Stimulated activated CD4-positive, alpha-beta T cell treated with anti-CD3 and anti-CD28 coated beads, Interleukin-1b, Interleukin-23, amount 100 ng/mL, for 1 hour (primary cell): ENCODE measurements at places on chromosomes 7 and 10.

DNA sequence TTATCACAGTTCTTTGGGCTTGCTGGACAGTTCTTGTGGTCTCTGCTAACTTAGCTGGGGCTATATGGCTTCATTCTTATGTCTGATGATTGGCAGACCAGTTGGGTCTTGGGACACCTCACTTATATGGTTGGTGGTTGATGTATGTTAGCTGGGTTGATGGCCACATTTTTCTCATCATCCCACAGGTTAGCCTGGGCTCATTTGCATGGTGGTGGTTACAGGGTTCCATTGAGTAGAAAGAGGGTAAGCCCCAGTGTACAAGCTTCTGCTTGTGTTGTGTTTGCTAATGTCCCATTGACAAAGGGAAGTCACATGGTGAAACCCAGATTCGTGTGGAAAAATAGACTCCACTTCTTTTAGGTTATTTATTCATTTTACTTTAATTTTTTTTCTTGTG, 40.6 kb downstream of the TMEM60 start:
- no peak for DNase-seq

- no peak for DNase-seq
Measured at GRCh38 chr7:156673454-156673853, 32.9 kb downstream of the RNF32 start.

DNA sequence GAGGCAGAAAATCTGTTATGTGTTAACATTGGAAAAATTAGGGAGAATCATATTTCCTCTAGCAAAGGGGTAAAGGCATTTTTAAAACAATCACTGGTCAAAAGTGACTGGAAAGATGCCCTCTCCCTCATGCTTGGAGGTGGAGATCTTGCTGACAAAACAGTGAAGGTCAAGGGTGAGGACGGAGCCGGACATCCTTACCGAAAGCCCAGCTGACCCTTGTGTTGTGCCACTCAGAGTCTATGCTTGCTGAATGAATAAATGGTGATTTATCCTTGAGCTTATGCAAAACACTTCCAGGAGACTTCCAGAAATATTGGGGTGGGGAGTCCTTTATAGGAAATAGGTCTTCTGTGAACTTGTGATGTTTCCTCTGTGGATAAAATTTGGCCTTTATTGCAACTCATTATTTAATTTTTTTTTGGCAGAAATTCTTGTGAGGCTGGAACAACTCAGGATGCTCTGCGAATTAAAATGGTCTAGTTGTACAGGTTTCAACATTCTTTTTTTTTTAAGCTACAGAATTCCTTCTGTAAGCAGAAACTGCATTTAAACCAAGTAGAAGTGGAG, 28.3 kb upstream of the ELMO1 start:
- DNase-seq: no peak

DNA sequence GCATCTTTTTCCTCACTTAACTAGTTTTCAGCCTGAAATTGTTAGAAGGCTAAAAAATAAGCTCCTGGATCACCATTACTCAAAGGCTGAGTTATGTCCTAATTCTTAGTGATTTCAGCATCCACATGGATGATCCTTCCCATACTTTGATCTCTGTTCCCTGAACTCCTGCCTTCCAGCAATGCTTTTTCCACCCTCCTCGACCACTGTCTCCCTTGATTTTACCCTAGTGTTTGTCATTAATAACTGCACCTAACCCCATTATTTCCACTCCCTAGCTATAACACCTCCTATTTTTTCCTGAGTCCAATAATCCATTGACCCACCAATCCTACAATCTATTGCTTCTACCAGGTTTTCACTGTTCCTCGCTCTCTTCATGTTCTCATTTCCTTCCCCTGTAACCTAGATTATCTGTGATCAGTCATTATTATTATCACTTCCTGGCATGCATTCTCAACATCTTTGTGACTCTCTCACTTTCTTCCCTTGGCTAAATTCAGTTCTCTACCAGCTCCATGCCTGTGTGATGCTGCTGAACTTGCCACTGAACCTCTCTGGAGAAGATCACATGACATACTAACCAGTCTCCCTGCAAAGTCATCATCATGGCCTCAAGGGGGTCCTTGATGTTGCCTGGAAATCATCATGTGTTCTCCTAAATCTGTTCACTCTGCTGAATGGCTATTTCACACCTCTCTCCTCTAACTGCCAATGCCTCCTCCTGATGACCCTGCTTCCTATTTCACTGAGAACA, 6.5 kb upstream of the CALU start:
- DNase-seq: no peak

GRCh38 chr10:63547628-63548360, 26.6 kb downstream of the REEP3 start:
- DNase-seq: no peak

GRCh38 chr7:7703427-7703826, 15.0 kb downstream of the RPA3 start:
- no peak for DNase-seq

DNA sequence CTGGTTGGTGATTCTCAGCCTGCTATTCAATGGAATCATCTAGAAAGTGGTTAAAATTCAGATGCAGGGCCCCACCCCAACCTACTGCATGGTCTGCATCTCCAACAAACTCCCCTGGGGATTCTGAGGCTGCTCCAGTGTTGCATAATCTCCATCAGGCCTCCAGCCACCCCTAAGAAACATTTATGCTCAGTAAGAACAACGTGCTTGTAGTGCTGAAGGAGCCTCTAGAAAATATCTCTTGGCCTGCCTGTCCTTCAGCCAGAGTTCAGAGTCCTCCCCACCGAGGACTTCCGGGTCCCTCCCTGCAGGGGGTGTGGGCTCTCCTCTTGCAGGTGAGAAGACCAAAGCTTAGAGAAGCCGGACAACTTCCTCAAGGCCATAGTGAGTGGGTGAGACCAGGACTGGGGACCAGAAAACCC, 159.8 kb downstream of the SH3PXD2A start:
- DNase-seq: no peak

DNA sequence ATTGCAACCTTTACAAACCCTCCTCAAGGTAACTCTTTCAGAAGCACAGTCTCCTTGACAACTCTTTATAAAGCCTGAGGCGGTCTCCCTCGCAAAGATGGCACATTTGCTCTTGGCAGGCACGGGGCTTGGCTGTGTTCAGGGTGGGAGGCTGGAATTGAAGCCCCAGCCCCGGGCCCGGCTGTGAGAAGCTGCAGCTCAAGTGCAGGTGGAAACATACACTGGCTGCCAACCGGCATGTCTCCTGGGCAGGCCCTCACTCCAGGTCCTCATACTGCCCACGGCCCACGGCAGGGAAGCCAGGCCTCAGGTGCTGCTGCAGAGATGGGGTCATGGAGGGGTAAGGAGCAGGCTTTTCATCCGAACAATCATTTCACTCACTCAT, 194.5 kb downstream of the TCERG1L start:
- no peak for DNase-seq

GRCh38 chr10:74114041-74114448, 36.6 kb downstream of the AP3M1 start:
- no peak for DNase-seq

DNA sequence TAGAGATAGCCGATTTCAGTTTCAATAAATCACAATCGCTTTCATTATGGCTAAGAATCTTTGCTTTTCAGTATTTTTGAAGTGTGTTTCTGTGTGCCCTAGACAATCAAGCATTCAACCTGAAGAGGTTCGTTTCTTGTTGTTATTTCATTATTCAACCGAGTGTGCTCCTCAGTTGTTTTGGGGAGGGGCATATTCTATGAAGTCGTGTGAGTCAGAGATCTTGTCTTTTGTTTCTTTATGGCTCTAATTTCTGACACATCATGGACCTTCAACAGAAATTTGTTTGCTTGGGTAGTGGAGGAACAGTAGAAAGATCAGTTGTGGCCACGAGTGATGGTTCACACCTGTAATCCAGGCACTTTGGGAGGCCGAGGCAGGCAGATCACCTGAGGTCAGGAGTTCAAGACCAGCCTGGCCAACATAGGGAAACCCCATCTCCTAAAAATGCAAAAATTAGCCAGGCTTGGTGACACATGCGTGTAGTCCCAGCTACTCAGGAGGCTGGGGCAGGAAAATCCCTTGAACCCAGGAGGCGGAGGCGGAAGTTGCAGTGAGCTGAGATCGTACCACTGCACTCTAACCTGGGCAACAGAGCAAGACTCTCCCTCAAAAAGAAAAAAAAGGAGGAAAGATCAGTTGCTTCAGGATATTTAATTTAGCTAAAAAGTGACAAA, 38.3 kb downstream of the C1QL3 start:
- no peak for DNase-seq

DNA sequence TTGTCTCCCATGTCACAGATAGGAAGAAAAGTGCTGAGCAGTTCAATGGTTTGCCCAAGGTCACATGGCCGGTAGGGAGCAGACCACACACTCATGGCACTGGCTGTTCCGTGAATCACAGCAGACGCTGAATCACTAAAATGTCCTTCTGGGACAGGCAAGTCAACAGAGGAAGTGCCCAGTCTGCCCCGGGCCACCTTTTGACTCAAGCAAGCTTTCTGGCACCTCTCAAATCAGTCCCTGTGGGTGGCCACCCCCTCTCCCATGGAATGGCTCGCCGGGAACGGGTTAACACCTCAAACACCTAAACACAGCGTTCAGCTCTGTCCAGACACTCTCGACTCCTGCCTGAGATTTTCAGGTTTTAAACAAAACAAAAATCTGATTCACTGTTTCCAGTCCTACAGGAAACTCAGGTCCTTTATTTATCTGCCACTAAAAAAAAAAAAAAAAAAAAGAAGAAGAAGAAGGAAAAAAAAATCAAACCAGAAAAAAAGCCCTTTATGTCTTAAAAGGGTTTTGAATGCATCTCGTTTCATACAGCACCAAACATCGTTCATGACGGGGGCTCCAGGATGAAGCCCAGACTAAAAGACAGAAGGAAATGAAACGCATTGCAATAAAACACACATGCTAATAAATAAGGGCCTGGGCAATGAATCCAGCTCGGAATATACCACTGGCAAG, 15.5 kb downstream of the CARD11 start:
- DNase-seq: no peak

GRCh38 chr7:79063019-79063698, 390.3 kb downstream of the MAGI2 start:
- no peak for DNase-seq

GRCh38 chr7:72078856-72079255, 333.3 kb downstream of the CALN1 start:
- no peak for DNase-seq

GRCh38 chr7:50868426-50869100, 85.9 kb upstream of the GRB10 start:
- no peak for DNase-seq

- no peak for DNase-seq
Measured at GRCh38 chr10:103257812-103258211, 12.1 kb downstream of the RPEL1 start.

DNA sequence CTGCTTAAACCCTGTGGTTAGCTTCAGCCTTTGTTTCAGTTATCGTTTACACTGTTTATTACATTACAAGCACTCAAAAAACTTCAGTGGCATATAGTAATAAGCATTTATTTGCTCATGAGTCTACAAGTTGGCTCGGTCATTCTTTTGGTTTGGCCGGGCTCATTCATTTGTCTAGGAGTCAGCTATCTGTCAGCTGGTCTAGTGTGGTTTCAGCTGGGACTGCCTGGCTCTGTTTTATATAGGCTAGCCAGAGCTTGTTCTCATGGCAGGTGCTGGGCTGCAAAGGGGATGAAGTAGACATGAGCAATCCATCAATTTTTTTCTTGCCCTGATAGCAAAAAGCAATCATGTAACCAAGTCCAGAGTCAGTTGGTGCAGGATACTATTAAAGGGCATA, 103.6 kb downstream of the MKLN1 start:
- DNase-seq: no peak

GRCh38 chr10:93445097-93445960, 36.8 kb downstream of the MYOF start:
- no peak for DNase-seq

DNA sequence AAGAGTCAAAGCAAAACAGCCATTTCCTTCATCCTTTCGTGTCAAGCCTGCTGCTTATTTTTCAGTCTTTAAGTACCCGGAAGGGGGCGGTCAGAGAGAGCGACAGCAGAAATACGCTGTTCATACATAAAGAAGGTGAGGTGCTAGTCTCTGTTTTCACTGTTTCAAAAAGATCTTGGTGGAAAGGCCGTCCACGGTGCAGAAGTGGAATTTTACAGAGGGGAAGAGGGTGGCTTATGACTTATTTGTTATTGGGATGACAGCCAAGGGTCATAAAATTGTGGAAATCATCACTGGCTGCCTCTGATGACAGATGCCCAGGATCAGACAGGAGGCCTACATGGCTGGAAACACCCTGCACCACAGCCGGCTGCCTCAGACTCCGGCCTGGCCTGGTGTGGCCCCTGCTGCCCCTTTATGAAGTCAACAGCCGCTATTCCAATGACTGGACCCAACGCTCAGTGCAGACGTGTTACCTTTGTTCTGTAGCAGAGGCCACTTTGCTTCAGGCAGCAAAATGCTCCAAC, 57.0 kb downstream of the HIPK2 start:
- DNase-seq: no peak

GRCh38 chr10:91803386-91804125, 5.3 kb downstream of the TNKS2 start:
- no peak for DNase-seq

DNA sequence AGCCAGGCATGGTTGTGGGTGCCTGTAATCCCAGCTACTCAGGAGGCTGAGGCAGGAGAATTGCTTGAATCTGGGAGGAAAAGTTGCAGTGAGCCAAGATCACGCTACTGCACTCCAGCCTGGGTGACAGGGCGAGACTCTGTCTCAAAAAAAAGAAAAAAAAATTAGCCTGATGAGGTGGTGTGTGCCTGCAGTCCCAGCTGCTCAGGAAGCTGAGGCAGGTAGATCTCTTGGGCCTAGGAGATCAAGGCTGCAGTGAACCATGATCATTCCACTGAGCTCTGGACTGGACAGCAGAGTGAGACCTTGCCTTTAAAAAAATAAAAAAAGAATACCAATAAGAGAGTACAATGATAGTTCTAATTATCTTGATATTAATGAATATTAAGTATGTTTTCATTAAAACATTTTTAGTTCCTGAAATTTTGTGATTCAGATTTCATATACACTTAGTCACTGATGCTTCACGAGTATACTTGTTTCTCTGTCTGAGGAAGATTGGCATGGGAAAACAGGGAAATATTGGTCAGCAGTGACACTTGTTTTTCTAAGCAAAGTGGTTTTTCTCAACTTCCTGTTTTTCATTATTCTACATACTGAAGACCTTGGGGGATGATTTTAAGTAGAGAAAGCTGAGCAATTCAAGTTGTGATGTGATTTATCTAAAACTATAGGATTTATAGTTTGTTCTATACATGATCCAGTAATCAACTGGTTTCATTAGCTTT, 76.8 kb downstream of the ADK start:
- no peak for DNase-seq

DNA sequence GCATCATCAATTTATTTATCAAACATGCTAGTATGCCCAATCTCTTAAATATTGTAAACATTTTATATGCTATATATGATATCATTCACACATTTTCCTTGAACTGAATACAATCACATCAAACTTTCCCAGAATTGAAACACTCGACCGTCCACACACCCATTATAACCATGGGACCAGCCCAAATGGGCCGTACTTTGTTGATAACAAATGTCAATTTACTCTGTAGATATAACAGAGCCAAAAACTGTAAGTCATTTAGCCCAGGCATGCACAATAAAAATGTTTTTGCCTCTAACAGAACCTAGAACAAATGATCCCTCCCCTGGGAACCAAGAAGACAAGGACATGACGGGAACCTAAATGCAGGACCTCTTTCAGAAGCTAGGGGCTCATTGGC, 683 bp upstream of the ANKRD22 start:
- no peak for DNase-seq
